Left cardiac atrium (tissue), 4 donors: ENCODE measurements at places on chromosomes 16 and 17.

DNA sequence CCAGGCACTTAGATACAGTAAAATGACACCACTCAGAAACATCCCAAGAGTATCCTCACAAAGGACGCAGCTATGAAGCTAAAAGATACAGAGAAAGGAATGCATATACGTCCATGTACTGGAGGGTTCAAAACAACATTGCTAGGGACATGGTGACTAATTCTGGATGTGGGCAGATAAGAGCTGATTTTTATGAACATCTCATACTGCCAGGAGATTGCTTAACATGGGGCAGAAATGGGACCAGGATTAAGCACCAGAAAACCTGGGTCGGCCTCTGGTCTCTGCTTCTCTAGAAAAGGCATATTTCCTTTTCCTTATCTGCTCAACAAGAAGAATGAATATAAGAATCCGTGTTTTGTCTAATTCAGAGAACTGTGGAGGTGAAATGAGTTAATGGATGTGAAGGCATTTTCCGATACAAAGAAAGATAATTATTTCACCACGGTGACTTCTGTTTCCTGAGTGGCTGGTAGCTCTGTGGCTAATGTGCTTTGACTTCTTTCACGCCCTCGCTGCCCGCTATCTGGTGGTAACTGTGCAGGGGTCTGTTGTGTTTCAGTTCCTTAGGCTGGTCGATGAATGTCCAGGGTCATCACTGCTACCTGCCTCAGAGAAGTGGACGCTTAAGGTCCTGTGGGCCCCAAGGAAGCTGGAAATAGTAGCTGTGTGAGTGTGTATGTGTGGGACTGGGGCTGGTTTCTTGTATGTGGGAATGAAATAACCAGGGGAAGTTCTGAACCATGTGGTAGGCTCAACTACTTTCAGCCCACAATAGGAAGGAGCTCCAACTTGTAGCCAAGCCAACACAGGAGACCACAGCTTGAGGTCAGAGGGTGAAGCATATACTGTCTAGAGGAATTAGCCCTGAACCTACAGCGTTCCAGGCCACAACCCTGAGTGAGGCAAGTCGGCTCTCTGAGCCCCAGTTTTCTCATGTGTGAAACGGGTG is 15.8 kb upstream of the CCL5 start:
- no peak for DNase-seq

- DNase-seq = no peak
Measured at GRCh38 chr17:12554251-12554650, 111.4 kb upstream of the MYOCD start.

DNA sequence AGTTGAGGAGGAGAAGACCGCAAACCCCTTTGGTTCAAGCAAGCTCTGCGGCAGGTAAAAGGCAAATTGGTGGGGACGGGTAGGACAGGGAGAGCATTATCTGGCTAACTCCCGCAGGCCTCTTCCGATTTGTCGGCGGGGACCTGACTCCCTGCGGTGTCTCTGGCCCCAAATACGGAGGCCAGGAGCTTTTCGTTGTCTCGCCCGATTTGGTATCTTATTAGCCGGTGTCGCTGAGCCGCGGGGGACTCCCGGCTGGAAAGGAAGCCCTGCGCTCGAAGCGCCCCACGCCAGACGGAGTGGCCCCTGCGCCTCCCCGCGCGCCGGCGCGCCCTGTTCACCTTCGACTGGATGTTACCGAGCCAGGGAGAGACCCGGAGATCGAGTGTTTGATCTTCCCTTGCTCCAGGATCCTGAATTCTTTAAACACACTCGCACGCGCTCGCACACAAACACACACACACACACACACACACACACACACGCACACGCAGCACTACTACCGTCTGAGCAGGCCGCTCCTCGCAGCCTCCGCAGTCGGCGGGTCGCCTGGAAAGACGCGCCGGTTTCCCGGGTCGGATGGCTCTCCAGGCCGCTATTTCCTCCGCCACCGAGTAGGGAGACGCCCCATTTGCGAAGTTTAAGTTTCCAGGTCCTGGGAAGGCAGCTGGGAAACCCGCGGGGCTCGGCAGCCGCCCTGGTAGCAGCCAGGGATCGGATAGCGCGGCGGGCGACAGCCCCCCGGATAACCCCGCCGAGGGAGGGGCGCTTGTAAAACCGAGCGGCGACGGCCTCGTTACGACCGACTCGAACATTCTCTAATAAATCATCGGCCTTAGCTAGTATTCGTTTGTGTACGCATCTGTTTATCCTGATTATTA is 3.3 kb downstream of the PRAC1 start:
- no peak for DNase-seq

GRCh38 chr17:35801583-35802224 is 6.3 kb upstream of the MMP28 start:
- peak; percentile 89 for DNase-seq

DNA sequence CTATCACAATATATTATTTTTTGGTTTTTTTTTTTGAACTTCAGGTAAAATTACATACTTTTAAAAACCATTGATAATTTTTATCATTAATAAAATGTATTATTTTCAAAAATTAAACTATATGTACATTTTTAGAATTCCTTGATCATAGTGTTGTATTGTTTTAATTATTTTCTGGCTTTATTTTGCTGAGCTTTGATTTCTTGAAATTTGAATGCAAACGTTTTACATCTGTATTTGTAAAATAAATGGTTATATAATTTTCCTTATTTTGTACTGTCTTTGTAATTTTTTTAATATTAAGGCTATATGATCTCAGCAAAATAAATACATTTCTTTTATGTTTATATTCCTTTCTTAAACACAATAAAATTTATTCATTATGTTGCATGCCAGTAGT is 125.6 kb downstream of the KIF2B start:
- no peak for DNase-seq

DNA sequence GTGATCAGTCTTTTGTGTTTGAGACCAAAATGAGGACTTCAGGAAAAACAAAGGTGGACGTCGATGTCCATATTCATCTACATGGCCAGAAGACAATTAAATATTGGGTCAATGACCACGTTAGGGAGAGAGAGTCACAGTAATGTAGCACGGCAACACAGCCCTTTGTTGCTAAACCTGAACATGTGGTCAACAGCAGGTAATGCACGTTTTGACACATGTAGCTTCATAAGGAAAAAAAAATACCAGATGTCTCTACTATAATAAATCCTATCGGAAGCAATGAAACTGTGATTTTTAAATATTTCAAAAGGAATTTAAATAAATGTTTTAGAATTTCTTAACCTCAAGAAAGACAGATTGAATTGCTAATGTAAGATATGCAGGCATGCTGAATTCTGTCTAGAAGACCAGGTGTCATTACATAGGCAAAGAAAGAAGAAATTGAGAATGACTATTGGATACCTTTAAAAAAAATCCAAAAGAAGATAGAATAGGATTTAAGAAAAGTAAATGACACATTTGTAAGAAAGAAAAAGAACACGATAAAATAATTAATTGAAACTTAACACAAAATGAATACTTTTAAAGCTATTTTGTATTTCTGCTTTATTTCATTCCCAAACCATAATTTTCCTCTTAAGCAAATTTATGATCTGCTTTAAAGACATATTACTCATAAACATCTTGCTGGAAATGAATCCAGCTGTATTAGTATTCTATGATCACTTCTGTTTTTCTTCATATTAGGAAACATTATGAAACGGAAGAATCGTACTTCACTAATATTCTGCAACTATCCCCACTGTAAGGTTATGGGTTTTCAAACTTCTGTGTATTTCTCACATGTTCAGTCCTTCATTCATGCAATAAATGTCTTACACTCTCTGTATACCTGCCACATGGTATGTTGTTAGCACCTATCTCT is 30.1 kb downstream of the ABCA8 start:
- DNase-seq = no peak

GRCh38 chr16:9597967-9598730 is 506.7 kb downstream of the HAPSTR1 start:
- DNase-seq = no peak

GRCh38 chr17:13931800-13932460 is 137.4 kb upstream of the COX10 start:
- peak; percentile 71 for DNase-seq

- no peak for DNase-seq
Measured at GRCh38 chr17:77528516-77529327, 388.0 kb downstream of the SEC14L1 start.

DNA sequence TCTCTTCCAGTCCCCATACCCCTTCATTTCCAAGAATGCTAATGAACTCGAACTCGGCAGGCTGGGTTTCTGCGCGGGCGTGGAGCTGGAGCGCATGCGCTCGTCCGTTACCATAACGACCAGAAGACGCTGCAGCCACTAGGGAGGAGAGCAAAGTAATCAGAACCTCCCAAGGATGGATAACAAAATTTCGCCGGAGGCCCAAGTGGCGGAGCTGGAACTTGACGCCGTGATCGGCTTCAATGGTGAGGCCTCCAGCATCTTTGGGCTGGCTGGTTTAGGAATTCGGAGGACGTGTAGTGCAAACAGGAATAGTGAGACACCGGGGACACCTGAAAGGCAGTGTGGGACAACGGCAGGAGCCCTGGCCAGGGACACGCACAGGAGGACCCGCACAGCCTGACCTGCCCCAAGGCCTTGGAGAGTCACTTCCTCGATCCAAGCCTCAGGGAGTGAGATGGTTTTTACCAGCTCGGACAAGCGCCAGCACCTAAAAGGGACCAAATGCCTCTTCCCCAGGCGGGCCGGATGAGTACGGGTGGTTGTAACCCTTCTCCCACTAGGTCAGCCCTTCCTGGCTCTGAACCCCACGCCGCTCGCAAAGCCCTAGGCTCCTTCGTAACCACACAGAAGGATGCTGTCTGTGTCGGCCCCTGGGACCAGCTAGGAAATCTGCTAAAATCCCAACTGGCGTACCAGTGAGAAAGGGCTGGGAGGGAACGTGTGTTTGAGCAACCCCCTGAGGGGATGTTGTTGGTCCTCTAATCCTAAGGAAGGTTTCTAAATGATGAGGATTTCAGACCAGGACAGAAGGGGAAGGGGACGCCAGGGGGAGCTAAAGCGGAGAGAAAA is at the start of gene CFAP52:
Gene CFAP52 (plus strand): TSS at position 122 of the 852 bp plus-strand sequence. CDS start 54 bp downstream, at position 176.
- DNase-seq = peak; percentile 85

DNA sequence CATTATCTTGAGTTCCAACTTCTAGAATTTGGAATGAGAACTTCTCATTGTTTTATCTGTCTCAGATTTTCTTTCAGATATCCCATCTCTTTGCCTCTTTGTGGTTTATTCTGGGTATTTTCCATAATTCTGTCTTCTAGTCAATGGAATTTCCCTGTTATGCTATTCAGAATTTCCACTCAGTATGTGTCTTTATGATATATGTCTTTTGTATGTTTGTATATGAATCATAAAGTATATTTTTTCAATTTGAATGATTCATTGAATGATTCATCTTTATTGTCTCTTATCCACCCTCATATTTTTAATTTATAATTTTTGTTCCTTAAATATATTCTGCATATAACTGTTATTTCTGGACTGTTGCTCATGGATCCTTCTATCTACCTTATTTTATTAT is 729.7 kb upstream of the GOT2 start:
- no peak for DNase-seq

DNA sequence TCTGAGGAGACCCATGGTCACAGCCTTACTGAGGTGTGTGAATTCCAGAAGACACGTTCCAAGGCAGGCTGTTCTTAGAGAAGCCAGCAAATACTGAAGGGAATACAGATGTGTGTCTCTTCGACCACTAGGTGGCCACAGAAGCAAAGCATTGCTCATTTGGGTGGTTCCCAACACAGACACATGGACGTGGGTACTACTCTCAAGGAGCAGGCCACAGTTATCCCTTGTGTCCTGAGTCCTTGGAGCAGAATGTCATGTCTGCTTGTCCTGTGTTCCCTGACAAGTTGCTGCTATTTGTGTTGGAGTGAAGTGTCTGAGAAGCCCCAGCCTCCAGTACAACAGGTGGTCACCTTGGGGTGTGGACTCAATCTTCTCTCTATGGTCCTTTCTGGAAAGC is 30.3 kb downstream of the HMOX2 start:
- peak; percentile 60 for DNase-seq

- DNase-seq = no peak
Measured at GRCh38 chr16:82031116-82032084, 3.7 kb upstream of the HSD17B2 start.

- DNase-seq = no peak
Measured at GRCh38 chr16:4637501-4638166, 13.0 kb downstream of the MGRN1 start.

GRCh38 chr17:28397687-28398279 is 8.2 kb downstream of the SLC46A1 start:
- no peak for DNase-seq

- DNase-seq = no peak
Measured at GRCh38 chr17:81020443-81020766, 14.5 kb upstream of the BAIAP2 start.

DNA sequence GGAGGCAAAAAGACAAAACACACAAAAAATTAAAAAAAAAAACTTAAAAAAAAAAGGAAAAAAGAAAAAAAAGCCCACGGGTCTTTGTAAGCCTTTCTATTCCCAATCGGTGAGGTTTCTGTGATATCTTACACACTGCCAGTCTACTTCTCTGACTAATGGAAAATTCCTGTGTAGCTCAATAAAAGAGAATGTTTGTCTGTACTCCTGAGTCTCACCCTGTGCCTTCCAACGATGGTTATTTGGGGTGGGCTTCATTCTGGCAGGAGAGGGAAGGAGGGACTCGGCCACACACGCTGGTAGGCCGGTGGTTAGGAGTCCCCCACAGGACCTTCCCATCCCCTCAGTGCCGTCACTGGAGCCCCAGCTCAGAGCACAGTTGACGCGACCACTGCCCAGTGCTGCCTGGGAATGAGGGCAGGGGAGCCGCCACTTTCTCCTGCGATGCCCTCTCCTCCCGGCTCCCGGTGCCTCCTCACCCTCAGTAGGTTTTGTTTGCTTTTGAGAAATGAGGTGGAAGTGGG is 68.0 kb downstream of the AMFR start:
- DNase-seq = peak; percentile 24

DNA sequence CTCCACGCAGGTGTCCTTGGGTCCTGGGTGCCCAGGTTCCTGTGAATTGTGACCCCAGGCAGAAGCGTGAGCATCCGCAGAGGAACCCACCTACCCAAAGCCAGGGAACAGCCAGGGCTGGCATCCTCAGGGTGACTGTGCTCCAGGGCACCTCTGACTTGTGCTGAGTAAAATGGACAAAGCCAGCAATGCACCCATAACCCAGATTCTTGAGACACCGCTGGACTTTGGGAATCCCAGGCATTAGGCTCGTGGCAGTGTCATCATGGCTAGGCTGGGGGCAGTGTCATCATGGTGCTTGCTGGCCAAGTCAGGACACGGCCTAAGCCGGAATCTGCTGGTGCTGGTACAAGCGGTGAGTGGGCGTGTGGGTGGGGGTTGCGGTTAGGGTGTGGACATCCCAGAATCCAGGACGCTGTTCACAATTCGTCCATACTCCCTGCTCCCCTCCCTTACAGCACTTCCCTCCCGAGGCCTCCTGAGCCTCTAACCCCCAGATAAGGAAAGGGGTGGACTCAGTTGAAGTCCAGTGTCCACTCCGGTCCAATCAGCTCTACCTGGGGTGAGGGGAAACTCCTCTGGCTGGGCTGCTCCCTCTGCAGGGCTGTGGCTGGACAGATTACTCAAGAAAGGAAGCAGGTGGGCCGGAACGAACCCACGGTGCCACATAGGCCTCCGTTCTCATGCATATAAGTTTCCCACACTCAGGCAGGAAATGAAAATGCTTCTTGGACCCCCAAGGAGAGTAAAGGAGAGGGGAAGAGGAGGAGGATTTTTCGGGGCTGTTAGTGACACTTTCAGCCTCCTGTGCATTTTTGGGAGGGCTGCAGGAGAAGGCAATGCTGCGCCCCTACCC is 138.9 kb downstream of the SEC14L1 start:
- DNase-seq = peak; percentile 43
